ENCODE measurements at places on chromosomes 5 and 9.

GRCh38 chr9:103661663-103662062 lies 432.4 kb upstream of the SMC2 start:
- no peak for DNase-seq

- DNase-seq, result no peak
These were observed 70.5 kb downstream of the EPB41L4B start for GRCh38 chr9:109250311-109250741.

DNA sequence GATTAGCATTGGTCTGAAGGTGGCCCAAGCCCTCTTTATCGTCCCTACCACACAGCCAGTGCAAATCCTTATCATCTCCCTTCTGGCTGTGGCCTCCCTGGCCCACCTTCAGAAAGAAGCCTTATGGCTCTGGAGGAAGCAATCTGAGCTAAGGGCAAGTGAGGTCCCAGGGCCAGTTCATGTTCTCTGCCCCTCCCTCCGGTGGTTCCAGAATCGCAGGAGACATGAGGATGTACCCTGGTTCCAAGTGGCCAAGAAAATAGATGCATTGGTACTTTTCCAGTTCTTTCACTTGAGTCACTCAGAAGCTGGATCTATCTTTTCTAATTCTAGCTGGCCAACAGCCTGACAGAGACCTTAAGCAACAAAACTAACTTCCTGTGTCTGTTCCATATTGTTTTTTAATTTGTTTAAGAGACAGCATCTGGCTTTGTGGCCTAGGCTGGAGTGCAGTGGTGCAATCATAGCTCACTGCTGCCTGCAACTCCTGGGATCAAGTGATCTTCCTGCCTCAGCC lies 60.7 kb downstream of the LHFPL2 start:
- no peak for DNase-seq

GRCh38 chr5:147601652-147602051 lies 91.8 kb upstream of the DPYSL3 start:
- DNase-seq, result no peak

- DNase-seq, result no peak
These were observed 743.7 kb upstream of the GRAMD2B start for GRCh38 chr5:125679522-125679921.

- no peak for DNase-seq
These were observed 68.9 kb upstream of the SELENOP start for GRCh38 chr5:42880496-42881150.

DNA sequence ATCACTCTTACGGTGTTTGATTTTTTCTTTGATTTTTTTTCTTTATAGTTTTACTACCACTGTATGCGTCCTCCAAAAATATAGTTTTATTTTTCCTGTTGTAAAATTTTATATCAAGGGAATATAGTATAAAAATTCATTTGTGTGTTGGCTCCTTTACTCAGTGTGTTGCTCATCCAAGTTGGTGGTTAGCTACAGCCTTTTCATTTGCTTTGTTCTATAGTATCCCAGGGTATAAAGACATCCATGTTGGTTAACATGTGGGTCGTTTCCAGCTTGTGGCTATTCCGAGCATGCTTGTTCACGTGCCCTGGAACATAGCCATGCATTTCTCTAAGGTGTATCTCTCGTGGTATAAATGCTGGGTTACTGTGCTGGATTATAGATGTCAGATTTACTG lies 54.8 kb upstream of the DAB2 start:
- no peak for DNase-seq

All from CD4-positive, alpha-beta T cell treated with Interleukin-15 for 4 hours (primary cell).